Activated CD8-positive, alpha-beta memory T cell treated with anti-CD3 and anti-CD28 coated beads for 48 hours (primary cell): ENCODE measurements at places on chromosomes 3 and 15.

DNA sequence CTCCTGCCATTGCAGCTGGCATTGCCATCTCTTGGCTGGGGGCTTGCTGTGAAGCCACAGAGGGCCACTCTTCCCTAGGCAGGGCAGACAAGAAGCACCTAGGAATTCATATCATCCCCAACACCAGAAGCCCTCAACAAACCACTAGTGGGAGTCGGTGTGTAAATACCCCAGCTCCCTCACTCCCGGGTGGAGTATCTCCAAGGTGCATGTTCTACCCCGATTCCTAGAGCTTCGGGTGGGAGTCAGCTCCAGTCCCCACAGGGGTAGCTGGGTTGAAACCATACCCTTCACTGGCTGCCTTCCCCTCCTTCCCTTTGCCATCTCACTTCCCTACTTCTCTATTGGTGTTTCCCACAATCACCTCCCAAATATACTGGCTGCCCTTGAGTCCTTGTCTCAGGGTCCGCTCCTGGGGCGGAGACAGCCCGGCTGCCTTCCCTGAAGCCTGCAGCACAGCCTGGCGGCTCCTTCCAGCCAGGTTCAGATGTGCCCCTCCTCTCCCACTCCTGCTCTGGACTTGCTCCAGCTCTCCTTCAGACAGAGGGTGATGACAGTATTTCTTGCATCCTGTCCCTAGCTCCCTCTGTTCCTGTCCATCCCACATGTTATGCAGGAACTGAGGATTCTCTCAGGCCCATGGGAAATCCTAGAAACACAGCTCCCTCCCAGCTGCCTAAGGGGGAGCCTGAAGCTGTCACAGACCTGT lies 33.3 kb downstream of the FAM3D start:
- no peak for DNase-seq

- DNase-seq = no peak
These were observed 158.7 kb downstream of the MTHFS start for GRCh38 chr15:79738143-79738542.

DNA sequence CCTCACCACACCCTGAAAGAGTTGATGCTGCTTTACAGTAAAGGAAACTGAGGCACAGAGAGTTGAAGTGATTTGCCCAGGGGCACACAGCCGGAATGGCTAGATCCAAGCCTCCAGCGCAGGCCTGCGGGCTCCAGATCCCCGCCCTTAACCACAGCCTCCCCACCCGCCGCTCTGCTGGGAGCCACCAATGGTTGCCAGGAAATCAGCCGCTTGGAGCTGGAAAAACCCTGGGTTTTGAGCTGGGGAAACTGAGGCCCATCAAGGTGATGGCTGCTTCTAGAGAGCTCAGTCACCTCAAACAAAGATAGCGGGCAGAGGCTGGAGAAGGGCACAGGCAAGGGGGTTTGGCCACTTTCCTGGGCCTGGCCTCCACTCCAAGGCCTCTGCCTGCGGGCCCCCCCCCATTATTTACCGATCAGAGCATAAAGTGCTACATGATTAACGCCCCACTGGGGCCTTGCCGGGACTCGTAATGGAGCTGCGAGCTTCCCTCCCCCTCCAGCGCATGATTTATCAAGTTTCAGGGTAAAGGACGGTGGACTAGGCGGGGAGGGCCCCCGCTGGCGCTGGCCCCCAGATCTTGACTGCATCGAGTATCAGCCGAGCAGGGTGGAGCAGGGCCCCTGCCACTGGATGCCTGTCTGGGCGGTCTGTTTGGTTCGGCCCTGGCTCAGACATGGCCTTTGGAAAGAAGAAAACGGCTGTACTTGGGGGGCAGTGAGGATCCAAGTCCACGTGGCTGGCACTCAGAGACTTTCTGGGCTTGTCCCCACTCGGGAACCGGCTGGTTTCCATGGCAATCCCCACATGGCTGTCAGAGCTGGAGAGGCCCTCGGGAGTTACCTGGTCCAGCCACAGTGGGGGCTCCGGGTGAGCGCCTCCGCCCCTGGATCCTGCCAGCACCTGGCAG lies 9.1 kb downstream of the PLXND1 start:
- no peak for DNase-seq

DNA sequence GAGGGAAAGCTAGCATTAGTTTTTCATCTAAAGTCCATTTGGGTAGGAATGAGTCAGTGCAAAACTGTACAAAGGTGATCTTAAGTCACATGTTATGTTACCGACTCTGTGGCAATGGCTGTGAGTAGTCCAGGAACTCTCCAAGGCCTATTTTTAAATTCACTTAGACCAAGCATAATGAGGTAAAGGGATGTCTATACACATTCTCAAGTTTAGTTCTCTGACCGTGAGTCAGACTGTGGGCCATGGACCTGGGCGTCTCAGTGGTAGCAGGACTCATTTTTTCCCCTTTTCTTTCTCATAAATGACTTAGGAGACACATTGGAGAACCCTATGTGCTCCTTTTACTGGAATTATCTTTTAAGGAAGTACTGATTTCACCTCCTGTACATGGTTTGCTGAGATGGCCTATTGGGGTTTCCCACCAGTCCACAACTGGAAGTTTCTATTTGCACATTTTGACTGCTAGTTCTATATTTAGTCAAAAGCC lies 488.7 kb upstream of the TPRG1 start:
- DNase-seq = no peak

DNA sequence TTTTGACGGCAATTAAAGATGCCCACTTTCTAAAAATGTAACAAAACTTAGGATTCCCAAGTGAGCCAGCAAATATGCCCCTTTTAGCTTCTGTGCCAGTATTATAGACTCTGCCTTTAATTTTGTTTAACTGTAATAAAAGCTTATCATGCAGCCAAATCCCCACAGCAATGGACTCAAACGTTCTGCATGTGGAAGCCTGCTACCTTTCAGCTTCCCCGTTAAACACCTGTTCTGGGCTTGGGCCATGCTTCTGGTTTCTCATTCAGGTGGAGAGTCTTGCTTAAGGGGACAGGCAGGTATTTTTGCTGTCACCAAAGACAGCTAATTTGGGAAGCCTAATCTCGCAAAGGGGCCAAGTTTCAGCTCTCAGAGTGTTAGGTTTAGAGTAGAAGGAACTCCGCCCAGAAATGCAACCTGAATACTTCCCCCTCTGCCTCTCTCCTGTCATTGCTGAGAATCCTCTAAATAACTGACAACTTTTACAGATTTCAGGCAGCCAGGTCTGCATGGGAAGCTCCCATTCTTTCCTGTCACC lies 399.4 kb upstream of the ATP11B start:
- DNase-seq = no peak

DNA sequence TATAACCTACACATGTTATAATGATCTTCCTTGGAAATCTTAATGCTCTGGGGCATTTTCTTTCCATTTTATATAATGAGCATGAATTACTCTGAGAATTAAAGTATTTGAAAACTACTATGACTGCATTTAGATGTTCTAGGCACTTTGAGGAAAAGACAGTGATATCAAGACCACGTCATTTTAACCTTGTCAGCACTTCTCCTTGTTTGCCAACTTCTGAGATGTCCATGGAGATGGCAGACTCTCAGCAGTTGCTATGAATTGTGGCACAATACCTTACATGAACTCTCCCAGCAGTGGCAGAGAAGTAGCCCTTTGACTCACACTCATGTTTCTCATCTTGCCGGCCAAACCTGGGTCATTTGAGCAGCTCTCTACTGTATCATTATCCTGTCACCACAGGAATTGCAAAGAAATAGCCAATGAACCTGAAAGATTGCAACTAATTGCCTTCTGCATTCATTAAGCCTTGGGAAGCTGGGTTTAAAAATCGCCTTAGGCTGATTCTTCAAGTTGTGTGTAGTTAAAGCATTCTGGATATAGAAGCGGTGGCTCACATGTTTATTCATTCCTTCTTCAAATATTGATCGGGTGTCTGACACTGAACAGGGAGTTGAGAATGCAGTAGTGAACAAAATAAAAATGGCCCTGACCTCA lies 272.2 kb upstream of the CFAP20DC start:
- DNase-seq = no peak

DNA sequence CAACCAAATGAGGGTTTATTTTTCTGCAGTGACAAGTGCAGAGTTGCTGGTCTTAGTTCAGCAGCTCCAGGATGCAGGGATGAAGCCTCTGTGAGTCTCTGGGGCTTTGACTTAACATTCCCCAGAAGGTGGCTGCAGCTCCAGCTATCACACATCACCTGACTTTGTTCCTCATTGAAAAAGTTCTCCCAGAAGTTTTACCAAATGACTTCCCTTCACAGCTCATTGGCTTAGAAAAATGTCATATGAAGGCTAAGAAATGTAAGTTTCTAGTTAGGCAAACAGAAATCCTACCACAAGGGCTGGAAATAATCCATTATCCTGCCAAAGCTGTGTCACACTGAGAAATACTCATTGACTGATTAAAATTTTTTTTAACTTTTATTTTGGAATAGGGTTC lies 184.9 kb downstream of the MINAR1 start:
- DNase-seq = no peak

GRCh38 chr15:77706482-77707244 lies 74.0 kb upstream of the LINGO1 start:
- no peak for DNase-seq

DNA sequence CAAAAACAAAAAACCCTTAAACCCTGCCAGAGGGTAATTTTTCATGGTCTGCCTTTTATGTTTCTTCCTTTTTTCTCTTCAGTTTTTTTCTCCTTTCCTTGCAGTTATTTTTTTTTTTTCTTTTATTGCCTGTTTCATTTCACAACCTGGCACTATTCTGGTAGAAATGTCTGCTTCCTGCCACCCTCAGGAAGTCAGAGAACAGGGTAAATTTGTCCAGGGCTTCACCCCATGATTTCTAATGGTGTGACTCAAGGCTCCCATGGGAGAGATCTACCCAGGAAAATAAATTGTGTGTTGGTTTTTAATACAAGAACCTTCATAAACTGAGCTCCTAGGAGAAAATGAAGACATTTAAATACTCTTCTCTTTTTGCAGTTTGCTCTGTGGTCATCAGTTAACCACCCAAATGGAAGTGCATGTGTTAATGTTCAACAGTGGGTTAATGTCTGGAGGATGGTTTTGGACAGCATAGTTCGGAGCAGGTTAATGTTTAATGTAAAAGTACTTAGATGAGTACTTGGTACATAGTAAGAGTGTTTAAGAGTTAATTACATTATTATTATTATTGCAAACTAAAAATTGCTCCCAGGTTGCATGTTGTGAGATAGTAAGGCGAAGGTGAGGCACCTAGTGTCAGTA lies 45.9 kb downstream of the CGNL1 start:
- no peak for DNase-seq

GRCh38 chr3:168213920-168214319 lies 118.2 kb upstream of the GOLIM4 start:
- no peak for DNase-seq

- no peak for DNase-seq
These were observed 67.1 kb upstream of the AKAP13 start for GRCh38 chr15:85313339-85313738.

DNA sequence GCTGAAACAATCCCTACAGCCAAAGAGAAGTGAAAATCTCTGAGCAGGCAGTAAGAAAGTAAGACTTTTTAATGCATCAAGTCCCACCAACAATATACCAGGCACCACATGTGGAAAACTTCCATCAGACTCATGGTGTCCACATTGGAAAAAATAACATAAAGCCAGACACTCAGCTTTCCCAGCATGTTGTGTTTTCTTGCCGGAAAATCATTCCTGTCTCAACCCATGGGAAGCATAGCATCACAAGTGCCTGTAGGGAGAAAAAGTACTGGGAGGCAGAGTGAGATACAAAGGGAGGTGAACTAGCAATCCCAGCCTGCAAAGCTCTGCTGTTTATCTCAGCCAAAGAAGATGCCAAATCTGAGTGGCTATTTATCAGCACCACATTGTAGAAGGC lies 868.9 kb downstream of the SI start:
- DNase-seq = no peak

- no peak for DNase-seq
These were observed 774.7 kb upstream of the ROBO1 start for GRCh38 chr3:80542456-80542855.

DNA sequence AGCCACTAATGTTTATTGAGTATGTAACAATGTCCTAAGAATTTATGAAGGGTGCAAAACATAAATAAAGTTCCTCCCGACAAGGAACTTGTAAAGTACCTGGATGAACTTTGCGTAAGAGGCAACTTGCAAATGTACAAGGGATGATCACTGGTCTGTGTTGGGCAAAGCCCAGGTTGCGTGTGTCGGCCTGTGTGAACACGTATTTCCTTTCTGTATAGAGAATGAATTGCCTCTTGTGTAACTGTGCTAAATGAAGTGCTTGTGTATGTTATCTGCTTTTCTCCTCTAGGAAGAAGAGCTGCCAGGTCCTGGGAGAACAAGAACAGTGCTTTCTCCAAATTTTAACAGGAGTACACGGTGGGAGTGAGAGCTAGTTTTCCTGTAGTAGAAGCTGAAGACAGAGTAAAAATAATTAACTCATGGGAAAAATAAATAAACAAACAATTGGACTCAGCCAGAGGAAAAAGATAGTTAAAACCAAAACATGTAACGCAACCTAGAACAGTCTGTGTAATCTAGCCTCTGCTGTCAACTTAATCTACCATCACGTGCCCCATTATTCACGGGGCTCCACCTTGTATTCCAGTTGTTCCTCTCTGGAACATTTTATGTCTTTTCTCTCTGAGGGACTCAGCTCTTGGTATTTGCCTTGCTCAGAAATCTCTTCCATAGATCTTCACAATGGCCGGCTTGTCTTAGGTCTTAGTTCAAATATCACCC lies 83.7 kb upstream of the RASGRP1 start:
- DNase-seq = no peak

DNA sequence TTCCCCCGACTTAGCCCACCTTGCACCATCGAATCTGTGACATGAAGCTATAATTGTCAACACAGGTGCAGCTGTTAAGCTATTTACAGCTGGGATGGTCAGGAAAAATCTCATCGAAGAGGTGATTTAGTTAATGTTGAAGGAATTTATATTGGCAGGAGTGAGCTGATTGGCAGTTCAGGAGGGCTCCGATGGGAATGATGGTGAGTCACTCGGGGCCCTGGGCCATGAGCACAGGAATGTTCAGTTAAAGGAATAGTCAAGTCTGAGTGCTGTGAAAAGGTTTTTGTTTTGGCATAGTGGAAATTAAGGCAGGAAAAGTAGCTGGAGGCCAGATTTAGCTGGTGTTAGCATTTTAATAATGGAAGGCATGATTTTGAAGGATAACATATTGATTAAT lies 95.7 kb downstream of the OXSM start:
- DNase-seq = no peak
